ENCODE measurements at places on chromosomes 12 and 14. TPM values are rescaled to one million over a fixed set of nuclear protein-coding genes. Genes with fewer than 3 reads are reported as not detected.

DNA sequence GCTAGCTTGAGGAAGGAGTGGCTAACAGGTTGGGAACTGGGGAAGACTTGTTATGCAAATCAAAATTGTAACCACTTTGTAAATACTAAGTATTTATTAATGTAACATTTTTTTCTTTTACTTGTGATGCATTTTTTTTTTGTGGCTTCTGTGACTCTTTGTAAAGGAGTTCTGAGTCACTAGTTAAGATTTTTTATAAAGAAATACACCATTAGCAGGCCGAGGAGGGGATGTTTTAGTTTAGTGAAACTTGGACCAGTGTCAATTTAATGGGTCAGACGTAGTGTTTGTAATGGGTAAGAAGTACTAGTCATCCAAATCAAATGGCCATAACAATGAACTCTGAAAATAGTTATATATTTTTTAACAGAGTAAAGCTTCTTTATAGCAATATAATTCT lies 43.1 kb downstream of the AKAP6 start:
- peak; percentile 97 for DNase-seq

- no peak for DNase-seq
These were observed 68.9 kb downstream of the RASSF8 start for GRCh38 chr12:26027401-26027800.

DNA sequence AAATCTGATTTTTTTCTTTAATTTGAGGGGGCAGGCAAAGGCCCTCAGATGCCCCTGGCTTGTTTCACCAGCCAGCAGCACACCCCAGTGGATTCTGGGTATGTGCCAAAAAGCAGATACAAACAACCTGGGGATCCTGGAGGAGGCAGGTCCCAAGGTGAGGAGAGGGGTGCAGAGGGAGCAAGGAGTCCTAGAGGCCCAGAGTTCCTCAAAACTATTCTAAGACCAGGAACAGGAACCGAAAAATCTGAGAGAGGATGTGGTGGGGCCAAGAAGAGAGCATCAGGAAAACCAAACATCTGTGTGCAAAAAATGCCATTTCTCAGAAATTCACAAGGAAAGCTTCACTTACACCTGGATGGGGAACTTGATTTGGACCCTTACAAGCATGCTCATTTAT lies 8.2 kb downstream of the KCNA5 start:
- DNase-seq, result no peak

- DNase-seq, result peak; percentile 30
These were observed 53.7 kb downstream of the ERC1 start for GRCh38 chr12:1044696-1045095.

DNA sequence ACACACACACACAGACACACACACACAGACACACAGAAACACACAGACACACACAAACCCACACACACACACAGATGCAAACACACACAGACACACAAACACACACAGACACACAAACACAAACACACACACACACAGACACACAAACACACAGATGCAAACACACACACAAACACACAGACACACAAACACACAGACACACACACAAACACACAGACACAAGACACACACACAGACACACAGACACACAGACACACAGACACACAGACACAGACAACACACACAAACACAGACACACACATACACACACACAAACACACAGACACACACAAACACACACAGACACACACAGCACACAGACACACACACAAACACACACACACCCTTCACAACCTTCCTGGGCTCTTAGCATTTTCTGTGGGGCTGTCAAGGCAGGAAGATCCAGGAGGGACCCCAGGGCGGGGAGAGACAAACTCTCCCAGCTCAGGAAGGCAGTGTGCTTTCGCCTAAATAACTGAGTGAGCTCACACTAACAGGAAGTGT lies 24.2 kb upstream of the INF2 start:
- DNase-seq, result no peak

Gene UTP20
- 18.8 TPM for total RNA-seq

Gene NINJ2
- total RNA-seq, result not detected
